ENCODE measurements at places on chromosomes 5 and 9.

DNA sequence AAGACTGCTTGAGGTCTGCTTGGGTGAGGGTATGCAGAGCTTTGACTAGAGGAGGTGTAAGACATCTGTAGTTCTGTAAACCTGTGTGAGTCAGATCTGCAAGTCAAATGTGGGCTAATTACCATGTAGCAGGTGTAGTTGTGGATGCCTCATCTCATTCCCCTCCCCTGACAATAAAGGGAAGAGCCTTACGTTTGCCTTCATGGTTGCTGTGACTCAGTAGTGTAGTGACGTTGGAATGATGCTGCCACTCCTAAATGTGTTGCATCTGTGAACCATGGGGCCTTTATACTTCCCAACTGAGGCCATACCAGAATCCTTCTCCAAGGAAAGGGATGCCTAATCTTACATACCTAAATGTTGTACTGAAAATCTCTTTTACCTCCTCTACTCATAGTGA is 26.0 kb downstream of the PRDM6 start:
- DNase-seq: no peak

GRCh38 chr5:115354246-115354645 is 57.8 kb upstream of the CCDC112 start:
- DNase-seq: no peak

DNA sequence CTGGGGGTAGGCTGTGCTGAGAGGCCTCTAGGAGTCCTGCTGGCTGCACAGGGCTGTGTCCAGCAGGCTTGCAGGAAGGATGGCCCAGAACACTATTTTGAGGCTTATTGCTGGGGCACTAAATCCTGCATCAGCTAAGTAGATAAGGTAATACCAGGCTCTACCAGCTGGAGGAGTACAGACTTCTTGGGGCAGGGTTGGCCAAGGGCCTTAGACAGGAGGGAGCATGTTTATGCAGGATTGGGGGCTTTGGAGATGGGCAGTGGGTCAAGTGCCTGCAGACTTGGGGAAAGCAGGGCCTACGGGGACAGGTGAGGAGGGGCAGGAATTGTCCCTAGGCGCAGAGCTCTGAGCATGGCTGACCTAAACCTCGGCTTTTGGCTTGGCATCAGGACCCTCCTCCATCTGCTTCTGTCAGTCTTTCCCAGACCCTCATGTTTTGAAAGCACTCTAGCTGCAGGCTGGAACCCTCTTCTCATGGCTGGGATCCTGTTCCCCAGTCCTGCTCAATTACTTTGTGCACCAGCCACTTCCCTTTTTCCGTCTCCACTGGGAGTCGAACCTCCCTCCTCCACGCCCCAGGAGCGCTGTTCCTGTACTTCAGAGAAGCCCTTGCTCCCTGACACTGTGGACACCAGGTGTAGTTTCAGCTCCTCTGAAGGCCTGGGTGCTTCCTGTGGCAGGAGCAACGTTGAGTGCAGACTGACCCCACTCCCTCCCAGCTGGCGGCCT is 61.0 kb upstream of the SPTLC1 start:
- peak; percentile 26 for DNase-seq

- DNase-seq: peak; percentile 7
Measured at GRCh38 chr5:162593881-162594280, 526.3 kb downstream of the GABRG2 start.

DNA sequence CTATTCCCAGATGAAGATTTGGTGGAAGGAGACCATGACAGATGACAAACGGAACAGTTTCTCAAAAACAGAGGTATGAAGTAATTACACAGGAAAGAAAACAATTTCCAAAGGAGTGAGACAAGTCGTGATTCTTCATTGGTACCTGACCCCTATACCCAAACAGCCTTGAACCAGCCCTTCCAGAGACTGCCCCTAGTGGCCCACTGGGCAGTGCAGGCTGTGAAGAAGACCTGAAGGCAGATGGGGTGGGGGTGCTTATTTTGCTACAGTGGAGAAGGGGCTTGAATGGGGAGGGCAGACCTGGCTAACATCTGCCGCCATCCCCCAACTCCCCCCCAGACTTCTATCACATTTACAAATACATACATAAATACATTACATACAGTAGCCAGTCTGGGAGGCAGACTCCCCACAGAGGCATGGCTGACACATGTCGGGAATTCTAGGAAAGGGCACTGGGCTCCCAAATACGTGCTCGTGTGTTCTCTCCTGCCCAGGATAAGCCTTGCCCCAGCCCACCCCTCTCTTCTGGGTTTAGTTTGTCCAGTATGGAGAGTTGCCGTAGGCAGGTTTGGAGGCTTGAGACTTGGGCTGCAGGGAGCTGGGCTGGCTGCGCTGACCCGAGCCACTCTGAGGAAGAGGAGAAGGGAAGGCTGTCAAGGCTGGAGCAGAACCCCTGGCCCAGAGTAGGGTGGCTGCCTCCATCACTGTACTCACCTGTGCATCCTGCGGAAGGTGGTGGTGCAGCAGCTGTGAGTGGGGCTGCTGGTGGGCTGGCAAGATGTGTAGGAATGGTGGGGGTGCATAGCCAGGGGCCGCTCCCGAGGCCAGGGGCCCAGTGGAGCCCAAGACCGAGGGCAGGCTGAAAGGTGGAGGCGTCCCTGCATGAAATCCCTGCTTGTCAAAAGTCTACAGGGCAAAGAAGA is 105.3 kb downstream of the UBE2R2 start:
- peak; percentile 69 for DNase-seq

DNA sequence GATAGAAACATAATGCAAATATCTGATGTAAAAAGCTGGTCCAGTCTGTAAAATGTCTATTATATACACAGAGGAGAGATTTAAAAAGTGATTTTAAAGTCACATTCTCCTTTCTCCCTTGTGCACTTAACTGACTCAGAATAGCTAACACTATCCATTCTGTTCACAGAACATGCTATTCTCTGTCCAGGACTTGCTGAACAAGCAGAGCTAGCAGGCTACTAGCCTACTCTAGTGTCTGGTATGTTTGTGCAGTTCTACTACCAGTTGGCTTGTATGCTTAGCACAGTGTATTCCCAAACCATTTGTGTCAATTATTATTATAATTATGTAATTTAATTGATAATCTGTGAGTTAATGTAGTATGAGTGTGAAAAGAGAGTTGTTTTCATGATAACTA is 161.7 kb upstream of the NUDT12 start:
- DNase-seq: no peak

GRCh38 chr9:122383992-122384461 is 13.2 kb downstream of the PTGS1 start:
- no peak for DNase-seq

DNA sequence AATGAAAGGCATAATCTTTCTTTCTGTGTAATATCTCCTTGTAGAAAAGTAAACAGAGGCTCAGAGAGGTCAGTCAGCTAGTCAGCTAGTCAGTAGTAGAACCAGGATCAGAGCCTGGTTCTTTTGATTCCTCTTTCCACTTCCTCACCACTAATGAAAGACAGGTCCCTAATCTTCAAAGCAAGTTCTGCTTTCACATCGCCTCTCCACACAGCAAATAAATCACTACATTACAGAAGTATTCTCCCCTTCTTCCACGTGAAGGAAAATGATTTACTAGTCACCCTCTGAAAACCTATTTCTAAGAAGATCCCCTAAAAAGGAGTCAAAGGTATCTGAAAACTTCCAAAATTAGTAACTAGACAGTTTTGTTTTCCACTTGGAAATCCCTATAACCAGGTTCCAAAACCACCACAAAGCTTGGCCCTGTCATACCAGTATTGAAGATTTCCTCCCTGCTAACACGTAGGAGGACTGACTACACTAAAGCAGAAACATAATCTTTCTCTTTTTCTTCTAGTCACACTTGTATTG is 140.5 kb upstream of the TARS1 start:
- DNase-seq: peak; percentile 5

DNA sequence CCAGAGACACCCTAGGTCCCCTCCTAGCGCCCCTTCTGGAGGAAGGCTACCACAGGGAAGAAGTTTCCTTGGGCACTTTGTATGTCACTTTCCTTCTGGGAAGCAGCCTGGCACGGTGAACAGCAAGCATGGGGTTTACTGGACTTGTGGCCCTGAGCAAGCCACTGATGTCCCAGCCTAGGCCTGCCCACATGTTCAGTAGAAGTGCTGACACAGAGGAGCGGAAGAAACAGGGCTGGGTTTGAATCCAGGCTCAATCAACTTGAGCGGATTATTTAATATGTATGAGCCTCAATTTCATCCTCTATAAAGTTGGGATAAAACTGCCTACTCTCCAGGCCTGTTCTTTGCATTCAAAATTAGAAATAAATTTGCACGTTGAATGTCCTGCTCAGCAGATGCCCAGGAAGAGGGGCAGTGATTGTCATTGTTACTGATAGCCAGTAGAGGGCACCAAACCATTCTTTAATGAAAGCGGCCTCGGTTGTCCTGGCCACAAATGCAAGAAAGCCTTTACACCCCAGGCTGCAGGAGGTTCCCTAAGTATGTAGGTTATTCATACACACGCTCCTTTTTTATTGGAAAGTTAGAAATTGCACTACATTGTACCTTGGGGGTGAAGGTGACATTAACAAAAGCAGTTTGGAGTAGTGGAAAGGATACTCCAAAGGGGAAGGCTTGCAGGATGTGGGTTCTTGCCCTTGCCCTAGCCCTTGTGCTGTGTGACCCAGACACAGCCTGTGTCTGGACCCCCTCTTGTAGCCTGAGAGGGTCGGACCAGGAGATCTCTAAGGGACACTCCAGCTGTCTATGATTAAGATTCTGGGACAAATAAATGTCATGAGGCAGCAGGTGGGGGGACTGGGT is 13.4 kb upstream of the XPA start:
- peak; percentile 77 for DNase-seq

DNA sequence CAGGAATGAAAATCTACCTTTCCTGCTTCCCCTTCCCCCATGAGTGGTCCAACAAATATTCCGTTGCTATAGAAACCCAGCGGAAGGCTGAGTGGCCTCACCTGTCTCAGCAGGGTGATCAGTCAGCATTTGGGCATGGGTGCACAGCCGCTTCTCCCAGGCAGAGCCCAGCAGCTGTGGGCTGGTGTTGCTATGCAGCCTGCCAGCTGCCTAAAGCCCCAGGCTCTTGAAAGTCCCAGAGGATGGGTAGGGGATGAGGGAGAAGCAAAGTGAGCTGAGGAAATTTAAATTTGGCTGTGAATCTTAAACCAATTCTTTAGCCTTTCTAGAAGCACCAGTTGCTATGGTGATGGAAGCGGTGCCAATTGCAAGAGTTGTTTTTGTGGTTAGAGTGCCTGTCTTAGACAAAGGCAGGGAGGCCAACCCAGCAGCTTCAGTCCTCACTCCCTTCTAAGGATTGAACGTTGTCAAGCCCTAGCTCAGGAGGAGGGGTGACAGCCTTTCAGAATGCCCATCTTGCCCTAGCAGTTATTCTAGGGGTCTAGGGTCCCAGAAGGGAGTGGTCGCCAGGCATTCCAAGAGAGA is 151.5 kb upstream of the PITX1 start:
- DNase-seq: no peak

DNA sequence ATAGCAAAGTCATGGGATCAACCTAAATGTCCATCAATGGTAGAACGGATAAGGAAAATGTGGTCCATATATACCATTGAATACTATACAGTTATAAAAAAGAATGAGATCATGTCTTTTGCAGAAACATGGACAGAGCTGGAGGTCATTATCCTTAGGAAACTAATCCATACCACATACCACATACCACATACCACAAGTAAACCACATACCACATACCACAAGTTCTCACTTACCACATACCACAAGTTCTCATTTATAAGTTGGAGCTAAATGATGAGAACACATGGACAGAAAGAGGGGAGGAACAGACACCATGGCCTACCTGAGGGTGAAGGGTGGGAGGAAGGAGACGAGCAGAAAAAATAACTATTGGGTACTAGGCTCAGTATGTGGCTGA is 154.6 kb upstream of the GHR start:
- peak; percentile 61 for DNase-seq

GRCh38 chr5:157563929-157564716 is 11.5 kb downstream of the ADAM19 start:
- DNase-seq: no peak

DNA sequence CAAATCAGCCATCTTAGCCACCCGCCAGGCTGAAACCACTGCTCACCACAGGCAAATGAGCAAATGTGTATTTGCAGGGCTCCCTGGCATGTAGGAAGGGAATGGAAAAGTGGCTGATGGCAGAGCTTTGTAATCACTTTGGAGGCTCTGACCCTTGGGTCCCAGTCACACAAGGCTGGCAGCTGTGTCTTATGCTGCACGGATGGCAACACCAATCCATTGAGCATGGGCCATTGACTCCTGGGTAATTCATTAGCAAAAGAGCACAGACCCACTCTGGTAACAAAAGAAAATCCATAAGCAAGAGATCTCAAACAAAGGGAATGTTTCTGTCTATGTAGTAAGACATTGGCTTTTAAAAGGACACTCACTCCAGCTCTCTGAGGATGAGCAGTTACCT is 57.6 kb downstream of the SPOCK1 start:
- no peak for DNase-seq

- no peak for DNase-seq
Measured at GRCh38 chr5:39542511-39543285, 117.9 kb upstream of the DAB2 start.

DNA sequence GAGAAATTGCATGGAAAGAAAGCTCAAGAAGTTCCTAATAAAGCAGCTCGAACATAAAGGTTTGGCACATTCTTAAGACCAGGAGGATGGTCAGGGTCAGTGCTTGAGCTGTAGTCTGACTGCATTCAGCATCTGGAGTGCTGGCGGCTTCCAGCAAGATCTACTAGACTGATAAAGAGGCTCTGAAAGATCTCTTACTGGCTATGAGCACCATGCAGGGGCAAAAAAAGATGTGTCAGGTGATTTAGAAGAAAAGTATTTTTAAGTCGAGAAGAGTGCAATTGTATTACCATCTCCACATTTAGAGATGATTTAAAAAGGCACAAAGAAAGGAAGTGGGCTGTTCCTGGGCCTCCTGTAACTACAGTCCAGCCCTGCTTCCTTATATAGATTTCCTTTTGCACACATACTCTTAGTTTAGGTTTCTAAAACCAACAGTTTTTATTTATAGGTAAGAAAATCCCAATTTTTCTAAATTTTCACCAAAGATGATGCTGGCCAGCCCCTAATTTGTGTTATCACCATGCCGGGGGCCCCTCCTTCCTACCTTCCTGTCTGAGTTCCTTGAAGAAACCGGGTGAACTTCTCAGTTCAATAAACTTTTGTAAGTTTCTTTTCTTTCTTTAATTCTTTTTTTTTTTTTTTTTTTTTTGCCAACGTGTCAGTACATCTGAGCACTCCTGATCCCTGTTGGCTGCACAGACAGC is 65.9 kb upstream of the PLPP1 start:
- DNase-seq: peak; percentile 11

GRCh38 chr9:85045271-85045670 is 375.7 kb downstream of the NTRK2 start:
- DNase-seq: no peak

DNA sequence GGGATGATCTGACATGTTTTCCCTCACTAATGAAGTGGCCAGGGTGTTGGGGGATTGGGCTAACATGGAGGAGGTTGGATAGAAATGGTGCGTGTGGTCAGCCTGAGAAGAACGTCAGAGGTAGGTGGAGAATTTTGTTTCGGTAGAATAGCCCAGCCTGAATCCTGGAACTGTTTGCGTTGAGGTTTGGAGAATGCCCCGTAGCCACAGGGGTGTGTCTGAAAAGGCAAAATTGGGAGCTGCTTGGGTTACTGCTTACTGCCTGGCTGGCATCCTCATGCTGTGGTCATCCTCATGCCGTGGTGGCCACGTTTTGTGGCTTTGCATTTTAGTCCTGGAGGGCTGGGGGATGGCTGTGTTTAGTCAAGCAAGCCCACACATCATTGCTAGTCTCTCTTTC is 236.9 kb downstream of the GOLPH3 start:
- DNase-seq: no peak

Data from NB4 (cell line).